ENCODE measurements at places on chromosomes 3 and 15.

GRCh38 chr3:5059782-5060181, 62.3 kb upstream of the ARL8B start:
- no peaks in the 10 kb centered on the region for H3K36me3 ChIP-seq
- no peaks in the 10 kb centered on the region for H3K27me3 ChIP-seq
- H3K4me3 ChIP-seq = no peak overlapping the region
- no peak overlapping the region for H3K27ac ChIP-seq
- no peaks in the 10 kb centered on the region for H3K4me1 ChIP-seq

GRCh38 chr3:10423171-10423882, 82.1 kb downstream of the ATP2B2 start:
- H3K27ac ChIP-seq = no peak overlapping the region
- H3K4me3 ChIP-seq = no peak overlapping the region
- no peak for DNase-seq
- peaks cover 96% of the 10 kb centered on the region for H3K27me3 ChIP-seq
- no peaks in the 10 kb centered on the region for H3K4me1 ChIP-seq

DNA sequence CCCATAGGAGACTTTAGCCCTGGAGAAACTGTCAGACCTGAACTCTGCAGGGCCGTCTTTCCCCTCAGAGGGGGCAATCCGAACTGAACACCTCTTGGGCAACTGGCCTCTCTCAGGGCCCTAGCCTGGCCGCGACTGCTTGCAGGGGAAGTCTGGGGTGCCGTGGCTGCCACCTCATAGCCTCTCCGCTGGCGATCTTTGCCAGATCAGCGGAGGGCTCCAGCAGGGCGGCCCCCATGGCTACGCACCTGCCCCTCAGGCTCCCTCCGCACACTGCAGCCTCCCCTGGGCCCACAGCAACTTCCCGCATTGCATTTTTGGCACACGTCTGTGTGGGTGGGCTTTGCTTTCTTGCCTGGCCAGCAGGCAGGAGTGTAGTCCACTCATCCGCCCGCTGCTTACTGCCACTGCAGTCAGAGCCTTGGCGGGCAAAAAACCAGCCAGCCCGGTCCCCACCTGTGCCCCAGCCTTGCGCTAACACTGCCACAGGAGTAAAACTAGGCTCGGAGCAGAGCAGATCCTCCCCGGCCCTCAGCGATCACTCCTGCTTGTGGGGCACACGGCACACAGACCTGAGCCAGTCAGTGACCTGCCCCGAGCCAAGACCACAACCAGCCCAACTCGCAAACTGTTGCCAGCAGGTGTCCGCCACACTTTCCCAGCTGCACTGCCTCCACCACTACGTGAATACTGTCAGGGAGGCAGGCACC, 266.8 kb upstream of the CBLB start:
- no peak for DNase-seq
- peaks cover 21% of the 10 kb centered on the region for H3K4me1 ChIP-seq
- H3K36me3 ChIP-seq = no peaks in the 10 kb centered on the region
- H3K4me3 ChIP-seq = no peak overlapping the region
- H3K27me3 ChIP-seq = no peaks in the 10 kb centered on the region
- H3K27ac ChIP-seq = no peak overlapping the region

DNA sequence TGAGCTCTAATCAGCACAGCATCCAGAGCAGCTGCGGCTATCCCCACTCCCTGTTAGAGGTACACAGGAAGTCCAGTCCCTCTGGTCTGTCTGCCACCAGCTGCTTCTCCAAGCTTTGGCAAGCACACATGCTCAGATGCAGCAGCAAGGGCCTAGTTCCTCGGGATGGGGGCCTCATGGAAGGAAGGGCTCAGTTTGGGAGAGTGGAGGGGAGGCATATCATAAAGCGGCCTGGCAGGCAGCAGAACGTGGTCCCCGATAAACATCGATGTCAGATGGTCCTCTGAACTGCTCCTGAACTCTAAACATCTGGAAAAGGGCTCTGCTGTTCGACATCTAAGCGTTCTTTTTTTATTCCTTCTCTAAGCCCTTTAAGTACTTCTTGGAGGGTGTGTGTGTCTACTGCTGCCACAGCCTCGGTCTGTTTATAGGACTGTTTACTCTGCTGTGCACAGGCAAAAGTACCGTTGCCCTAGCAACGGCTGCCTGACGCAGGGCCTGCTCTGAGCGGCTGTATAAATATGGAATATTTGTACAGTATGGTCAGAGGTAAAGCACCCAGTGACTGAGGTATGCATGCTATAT, 74.6 kb downstream of the PRICKLE2 start:
- H3K36me3 ChIP-seq = no peaks in the 10 kb centered on the region
- no peak overlapping the region for H3K4me3 ChIP-seq
- no peaks in the 10 kb centered on the region for H3K4me1 ChIP-seq

DNA sequence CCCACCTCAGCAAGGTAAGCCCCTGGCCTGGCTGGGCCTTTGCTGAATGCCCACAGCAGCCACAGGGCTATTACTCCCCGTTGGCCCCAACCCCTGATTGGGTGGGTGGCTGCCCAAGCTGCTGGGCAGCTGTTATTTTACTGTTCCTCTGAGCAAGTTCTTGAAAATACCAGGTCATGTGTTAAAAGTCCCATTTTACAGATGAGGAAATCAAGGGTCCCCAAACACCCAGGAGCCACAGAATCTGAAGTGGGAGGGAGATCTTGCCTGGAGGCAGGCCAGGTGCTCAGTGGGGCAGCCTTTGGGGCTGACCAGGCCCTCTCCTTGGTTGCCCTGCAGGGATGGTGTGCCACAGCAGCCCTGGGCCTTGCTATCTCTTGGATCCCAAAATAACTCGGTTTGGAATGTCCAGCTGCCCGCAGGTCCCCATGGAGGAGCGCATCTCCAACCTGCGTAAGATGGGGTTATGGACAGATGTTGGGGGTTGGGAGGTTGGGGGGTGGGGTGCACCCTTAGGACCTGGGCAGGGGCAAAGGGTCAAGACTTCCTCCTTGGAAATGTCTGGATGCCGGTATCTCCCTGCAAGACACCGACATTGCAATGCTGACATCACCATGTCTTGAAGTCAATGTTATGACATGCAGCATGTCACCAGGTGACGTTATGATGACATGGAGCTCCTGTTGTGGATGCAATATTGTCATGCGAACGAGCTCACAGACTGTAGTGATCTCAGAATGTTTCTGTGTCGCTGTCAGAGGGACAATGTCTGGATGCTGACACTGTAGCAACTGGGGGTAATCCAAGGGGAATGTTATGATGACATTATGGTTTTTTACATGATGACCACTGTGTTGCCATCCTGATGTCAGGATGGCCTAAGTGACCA, 13.3 kb upstream of the CSPG4 start:
- H3K36me3 ChIP-seq = no peaks in the 10 kb centered on the region
- H3K4me3 ChIP-seq = no peak overlapping the region
- no peak overlapping the region for H3K27ac ChIP-seq
- no peaks in the 10 kb centered on the region for H3K27me3 ChIP-seq
- no peak for DNase-seq
- peaks cover 11% of the 10 kb centered on the region for H3K4me1 ChIP-seq

DNA sequence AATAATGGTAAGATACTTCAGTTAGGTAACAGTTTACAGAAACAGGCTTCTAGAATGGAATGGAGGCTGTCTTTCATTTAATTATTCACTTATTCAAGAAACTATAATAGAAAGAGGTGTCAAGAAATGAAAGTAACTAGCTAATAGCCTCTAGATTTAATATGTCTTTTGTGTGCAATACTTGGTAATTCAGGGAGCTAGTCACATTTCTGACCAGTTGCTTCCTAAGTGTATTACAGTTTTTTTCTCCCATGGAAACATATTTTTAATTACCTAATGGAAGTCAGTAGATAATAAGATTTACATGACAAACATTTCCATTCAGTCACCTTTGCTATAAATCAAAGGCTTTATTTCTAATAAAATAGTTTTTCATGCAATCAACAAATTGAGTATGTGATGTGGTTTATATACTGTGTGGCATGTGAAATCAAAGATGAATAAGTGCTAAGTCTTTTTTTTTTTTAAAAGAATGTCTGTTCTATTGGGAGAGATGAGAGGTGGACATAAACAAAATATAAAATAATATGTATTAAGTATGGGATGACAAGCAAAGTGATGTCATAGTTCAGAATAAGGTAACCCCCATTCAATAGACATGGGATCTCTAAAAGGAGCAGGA, 985.7 kb downstream of the SQOR start:
- no peaks in the 10 kb centered on the region for H3K36me3 ChIP-seq
- H3K4me3 ChIP-seq = no peak overlapping the region
- no peak for DNase-seq
- H3K27ac ChIP-seq = no peak overlapping the region

- no peak overlapping the region for H3K4me3 ChIP-seq
- H3K27me3 ChIP-seq = no peaks in the 10 kb centered on the region
- H3K36me3 ChIP-seq = no peaks in the 10 kb centered on the region
Measured at GRCh38 chr3:7877312-7877711, 624.3 kb upstream of the LMCD1 start.

GRCh38 chr15:50261981-50262380, 3.5 kb downstream of the HDC start:
- no peak overlapping the region for H3K27ac ChIP-seq
- no peaks in the 10 kb centered on the region for H3K27me3 ChIP-seq
- no peak for DNase-seq
- H3K36me3 ChIP-seq = no peaks in the 10 kb centered on the region
- peaks cover 16% of the 10 kb centered on the region for H3K4me1 ChIP-seq

DNA sequence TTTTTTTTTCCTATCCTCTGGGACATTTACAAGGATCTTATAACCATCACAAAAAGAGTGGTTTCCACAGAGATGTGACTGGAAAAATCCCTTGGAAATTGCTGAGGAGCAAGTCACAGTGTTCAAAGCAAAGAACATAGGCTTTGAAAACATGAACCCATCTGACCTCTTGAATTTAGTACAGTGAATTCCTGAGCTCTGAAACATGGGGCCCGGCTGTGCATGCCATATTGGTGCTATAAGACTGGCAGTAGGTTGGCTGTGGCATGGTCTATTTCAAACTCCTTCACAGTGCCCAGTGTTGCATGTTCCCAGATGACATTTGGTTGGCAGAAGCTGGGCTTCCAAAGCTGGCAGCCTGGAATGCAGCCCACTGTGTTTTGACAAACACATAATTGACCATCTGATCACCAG, 202.2 kb downstream of the TIGIT start:
- 0 out of 2 replicates have a peak overlapping the region, but pooled peaks have one; percentile 44 for H3K27ac ChIP-seq
- H3K27me3 ChIP-seq = no peaks in the 10 kb centered on the region
- DNase-seq = peak; percentile 36

- H3K27me3 ChIP-seq = no peaks in the 10 kb centered on the region
- no peak overlapping the region for H3K4me3 ChIP-seq
- no peak for DNase-seq
- H3K27ac ChIP-seq = no peak overlapping the region
- no peaks in the 10 kb centered on the region for H3K4me1 ChIP-seq
- no peaks in the 10 kb centered on the region for H3K36me3 ChIP-seq
Measured at GRCh38 chr3:86828751-86829150, 162.2 kb downstream of the VGLL3 start.

DNA sequence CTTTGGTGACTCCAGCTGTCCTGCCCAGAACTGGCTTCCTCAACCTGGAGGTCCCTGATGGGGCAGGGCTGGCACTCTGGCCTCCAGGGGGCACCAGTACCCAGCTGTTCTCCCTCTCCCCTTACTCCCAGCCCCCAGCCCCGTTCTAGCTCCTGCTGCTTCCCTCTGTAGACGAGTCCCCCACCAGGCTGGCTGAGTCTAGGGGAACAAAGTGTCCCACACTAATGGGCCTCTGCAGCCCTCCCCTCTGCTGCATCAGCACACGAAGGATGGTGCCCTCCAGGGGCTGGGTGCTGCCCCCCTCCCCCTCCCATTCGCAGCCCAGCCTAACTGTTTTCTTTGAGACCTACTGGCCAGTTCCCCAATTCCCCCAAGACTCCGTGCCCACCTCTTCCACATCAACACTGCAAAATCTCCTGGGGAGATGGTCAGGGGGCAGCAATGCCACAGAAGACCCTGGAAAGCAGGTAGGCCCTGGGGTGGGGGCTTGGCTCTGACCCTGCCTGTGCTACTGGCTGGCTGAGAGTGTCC, 4.2 kb downstream of the RHCG start:
- no peaks in the 10 kb centered on the region for H3K27me3 ChIP-seq
- no peak for DNase-seq
- H3K4me3 ChIP-seq = no peak overlapping the region
- H3K27ac ChIP-seq = no peak overlapping the region
- H3K4me1 ChIP-seq = peaks cover 13% of the 10 kb centered on the region

DNA sequence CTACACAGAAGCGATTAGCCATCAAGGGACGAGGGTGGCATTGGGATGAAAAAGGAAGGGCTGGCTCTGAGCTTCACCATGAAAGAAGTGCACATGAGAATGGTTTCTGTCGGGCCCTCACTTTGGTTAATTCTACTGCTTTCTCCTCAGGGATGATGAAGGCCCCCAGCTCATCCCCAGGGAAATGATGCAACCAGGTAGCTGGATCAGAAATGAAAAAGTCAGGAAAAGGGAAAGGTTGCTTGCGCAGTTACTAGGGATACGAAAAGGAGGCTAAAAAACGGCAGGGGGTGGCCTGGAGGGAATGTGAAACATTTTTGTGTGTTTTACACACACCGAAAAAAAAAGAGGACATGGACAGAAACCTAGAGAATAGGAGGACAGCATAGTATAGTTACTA, 1.4 kb upstream of the SLC27A2 start:
- no peaks in the 10 kb centered on the region for H3K36me3 ChIP-seq
- H3K27ac ChIP-seq = no peak overlapping the region
- peaks cover 9% of the 10 kb centered on the region for H3K4me1 ChIP-seq
- H3K27me3 ChIP-seq = no peaks in the 10 kb centered on the region
- no peak for DNase-seq

GRCh38 chr3:57961828-57962447, 46.3 kb upstream of the FLNB start:
- no peaks in the 10 kb centered on the region for H3K36me3 ChIP-seq
- no peak for DNase-seq
- no peaks in the 10 kb centered on the region for H3K27me3 ChIP-seq
- H3K4me1 ChIP-seq = peaks cover 34% of the 10 kb centered on the region
- no peak overlapping the region for H3K4me3 ChIP-seq

GRCh38 chr15:87707071-87707470, 549.5 kb downstream of the NTRK3 start:
- H3K27me3 ChIP-seq = peaks cover 6% of the 10 kb centered on the region
- H3K4me3 ChIP-seq = no peak overlapping the region
- DNase-seq = no peak
- no peaks in the 10 kb centered on the region for H3K4me1 ChIP-seq
- no peak overlapping the region for H3K27ac ChIP-seq
- no peaks in the 10 kb centered on the region for H3K36me3 ChIP-seq

- no peaks in the 10 kb centered on the region for H3K27me3 ChIP-seq
- H3K4me3 ChIP-seq = no peak overlapping the region
- no peak for DNase-seq
Measured at GRCh38 chr3:63500196-63500595, 152.3 kb upstream of the SNTN start.

GRCh38 chr15:86063356-86064095, 16.1 kb upstream of the AGBL1 start:
- no peak for DNase-seq
- H3K27ac ChIP-seq = no peak overlapping the region
- no peak overlapping the region for H3K4me3 ChIP-seq
- H3K4me1 ChIP-seq = no peaks in the 10 kb centered on the region

GRCh38 chr3:80051602-80051962, 283.8 kb upstream of the ROBO1 start:
- H3K4me1 ChIP-seq = no peaks in the 10 kb centered on the region
- H3K4me3 ChIP-seq = no peak overlapping the region
- H3K27me3 ChIP-seq = no peaks in the 10 kb centered on the region
- H3K36me3 ChIP-seq = no peaks in the 10 kb centered on the region
- H3K27ac ChIP-seq = no peak overlapping the region

- DNase-seq = no peak
- no peak overlapping the region for H3K4me3 ChIP-seq
- no peaks in the 10 kb centered on the region for H3K36me3 ChIP-seq
- H3K27me3 ChIP-seq = no peaks in the 10 kb centered on the region
Measured at GRCh38 chr3:26091626-26092025, 301.7 kb downstream of the OXSM start.
